ENCODE measurements at places on chromosomes 13 and 19.
A peak's percentile ranks its signal among the peaks of the same experiment; 100 is the strongest.

- no peak for DNase-seq
Measured at GRCh38 chr13:62906896-62907295, 1491.2 kb upstream of the PCDH20 start.

- DNase-seq, result no peak
Measured at GRCh38 chr13:42017264-42017663, 31.2 kb upstream of the DGKH start.

DNA sequence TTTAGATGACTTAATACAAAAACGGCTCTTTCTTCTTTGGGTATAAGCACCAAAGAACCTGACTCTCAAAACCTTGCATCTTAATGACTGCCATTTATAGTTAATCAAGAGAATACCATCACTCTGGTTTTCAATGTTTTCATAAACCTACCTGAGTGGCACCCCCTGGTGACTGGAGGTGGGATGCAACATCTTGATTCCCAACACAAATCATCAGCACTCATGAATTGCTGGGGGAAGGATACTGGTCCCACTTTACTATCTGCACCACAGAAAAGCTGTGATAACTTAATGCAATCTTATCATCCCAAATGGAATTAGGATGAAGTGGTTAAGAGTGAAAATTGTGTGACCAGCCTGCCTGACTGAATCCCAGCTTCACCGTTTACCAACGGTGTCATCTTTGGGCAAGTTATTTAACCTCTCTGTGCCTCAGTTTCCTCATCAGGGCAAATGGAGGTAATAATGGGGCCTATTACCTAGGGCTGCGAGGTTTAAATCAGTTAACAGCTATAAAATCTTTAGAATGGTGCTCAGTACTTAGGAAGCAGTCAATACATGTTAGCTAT, 366.4 kb downstream of the KLF12 start:
- DNase-seq, result no peak

- peak; percentile 61 for DNase-seq
Measured at GRCh38 chr13:27658546-27658945, 36.9 kb downstream of the POLR1D start.

- DNase-seq, result peak; percentile 77
Measured at GRCh38 chr19:10946958-10947657, 13.7 kb upstream of the SMARCA4 start.

GRCh38 chr13:40043764-40044163, 388.3 kb downstream of the COG6 start:
- DNase-seq, result no peak

GRCh38 chr13:100513987-100514670, 74.5 kb downstream of the GGACT start:
- DNase-seq, result no peak

DNA sequence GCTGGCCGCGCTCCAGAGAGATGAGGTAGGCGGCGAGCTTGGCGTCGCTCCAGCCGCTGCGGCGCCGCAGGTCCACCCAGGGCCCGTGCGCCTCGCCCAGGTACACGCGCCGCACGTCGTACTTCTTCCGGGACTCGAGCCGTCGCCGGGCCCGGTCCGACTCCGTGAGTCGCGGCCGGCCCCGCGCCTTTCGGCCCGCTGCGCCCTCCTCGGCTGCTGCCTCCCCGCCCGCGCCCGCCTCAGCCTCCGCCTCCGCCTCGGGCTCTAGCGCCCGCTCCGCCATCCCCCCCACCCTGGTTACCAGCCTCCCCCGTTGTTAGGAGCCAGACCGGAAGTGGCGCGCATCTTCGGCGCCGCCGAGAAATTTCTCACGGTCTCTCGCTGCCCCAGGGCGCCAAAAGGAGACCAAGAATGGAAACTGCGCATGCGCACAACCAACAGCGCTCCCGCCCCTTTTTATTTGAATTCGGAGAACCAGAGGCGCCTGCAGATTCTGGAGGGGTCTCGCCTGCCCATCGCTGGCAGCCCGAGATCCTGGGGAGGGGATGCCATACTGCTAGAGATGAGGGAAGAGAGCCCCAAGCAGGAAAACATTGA, at the start of gene ZNF653:
ZNF653 (minus strand) TSS at position 336 of the 597 bp plus-strand sequence; CDS start at position 283, 53 bp downstream.
- DNase-seq, result peak; percentile 95

- DNase-seq, result no peak
Measured at GRCh38 chr19:46578450-46578849, 22.7 kb upstream of the CALM3 start.

DNA sequence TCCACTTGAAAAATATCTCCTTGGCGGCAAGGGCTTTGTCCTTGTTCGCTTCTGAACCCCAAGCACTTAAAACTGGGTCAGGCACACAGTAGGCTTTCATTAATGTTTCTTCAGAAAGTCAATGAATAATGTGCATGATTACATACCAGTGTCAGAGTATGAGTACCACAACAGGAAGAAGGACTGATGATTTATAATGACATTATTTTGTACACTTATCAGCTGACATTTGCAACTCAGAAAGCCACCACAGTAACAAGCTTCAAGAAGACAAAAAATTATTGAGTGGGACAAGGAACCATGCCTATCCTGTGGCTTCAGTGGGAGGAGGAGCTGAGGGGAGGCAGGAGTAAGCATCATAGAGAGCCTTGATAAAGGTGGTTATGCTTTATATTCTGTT, 10.0 kb downstream of the POLR1D start:
- no peak for DNase-seq

DNA sequence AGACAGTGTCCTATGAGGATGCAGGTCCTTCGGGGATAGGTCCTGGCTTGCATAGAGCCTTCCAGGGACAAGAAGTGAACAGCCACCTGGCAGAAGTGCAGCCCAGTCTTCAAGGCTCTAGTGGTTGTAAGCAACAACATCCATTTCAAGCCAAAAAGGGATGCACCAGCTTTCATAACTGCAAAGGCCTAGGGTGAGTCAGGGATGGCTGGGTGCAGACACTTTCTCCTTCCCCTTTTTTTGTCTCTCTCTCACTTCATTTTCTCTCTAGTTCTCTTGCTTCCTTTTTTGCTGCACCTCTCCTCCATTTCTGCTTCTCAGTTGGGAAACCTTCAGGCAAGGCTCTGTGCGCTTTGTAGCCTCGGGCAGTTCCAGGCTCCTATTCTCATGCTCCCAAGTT, 196.2 kb upstream of the ZNF536 start:
- no peak for DNase-seq

- DNase-seq, result no peak
Measured at GRCh38 chr19:20209051-20209450, 42.0 kb downstream of the ZNF486 start.
